ENCODE measurements at places on chromosomes 2 and 18.

- no peak for DNase-seq
These were observed 193.5 kb downstream of the PRKCE start for GRCh38 chr2:45844796-45845457.

DNA sequence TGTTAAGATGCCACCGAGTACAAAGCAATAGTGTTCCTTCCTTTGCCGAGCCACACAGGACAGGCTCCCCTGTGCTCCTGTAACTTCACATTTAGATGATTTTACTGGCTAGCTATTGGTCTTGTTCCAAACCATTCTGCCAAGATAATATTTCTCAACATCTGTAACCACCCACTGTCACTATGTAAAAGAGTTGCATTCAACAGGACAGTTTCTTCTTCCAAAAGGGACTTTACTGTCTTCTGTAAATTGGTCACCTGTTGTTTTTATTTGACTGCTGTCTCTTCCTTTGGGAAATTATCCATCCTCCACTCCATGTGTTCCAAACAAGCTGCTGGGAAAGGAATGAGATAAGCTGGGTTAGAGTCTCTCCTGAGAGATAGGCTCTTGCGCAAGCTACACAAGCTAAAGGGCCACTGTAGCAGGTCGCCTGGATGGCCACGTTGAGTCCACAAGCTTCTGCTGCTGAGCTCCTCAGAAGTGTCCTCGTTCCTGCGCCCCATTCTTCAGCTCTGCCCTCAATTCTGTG lies 14.4 kb upstream of the BZW1 start:
- no peak for DNase-seq

- no peak for DNase-seq
These were observed 1040.9 kb downstream of the CBLN2 start for GRCh38 chr18:71503222-71503621.

GRCh38 chr2:218984239-218985020 lies 554 bp downstream of the FEV start:
- DNase-seq = no peak

DNA sequence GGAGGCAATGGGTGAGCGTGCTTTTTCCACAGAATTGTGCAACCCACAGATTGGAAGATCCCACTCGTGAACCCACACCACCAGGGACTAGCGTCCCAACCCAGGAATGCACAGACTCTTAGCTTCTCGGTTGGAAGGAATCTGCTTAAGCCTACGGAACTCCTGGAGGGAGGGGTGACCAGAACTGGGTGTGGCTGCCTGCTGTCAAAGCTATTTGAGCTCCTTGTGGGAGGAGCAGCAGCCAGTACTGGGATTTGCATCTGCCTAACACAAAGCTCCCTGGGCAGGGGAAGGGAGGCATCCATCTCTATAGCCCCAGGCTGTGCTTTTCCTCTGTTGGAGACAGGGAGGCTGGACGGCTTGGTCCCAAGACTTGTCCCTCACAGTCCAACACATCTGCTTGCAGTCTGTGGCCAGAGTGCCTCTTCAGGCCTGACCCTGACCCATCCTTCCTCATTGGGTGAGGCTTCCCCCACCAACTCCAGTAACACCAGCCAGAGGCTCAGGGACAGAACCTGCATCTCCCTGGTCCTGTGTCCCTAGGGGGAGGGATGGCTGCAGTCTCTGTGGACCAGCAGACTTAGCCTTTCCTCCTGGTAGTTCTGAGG lies 27.9 kb downstream of the HNMT start:
- no peak for DNase-seq

GRCh38 chr2:42829671-42830440 lies 37.5 kb upstream of the HAAO start:
- DNase-seq = no peak

DNA sequence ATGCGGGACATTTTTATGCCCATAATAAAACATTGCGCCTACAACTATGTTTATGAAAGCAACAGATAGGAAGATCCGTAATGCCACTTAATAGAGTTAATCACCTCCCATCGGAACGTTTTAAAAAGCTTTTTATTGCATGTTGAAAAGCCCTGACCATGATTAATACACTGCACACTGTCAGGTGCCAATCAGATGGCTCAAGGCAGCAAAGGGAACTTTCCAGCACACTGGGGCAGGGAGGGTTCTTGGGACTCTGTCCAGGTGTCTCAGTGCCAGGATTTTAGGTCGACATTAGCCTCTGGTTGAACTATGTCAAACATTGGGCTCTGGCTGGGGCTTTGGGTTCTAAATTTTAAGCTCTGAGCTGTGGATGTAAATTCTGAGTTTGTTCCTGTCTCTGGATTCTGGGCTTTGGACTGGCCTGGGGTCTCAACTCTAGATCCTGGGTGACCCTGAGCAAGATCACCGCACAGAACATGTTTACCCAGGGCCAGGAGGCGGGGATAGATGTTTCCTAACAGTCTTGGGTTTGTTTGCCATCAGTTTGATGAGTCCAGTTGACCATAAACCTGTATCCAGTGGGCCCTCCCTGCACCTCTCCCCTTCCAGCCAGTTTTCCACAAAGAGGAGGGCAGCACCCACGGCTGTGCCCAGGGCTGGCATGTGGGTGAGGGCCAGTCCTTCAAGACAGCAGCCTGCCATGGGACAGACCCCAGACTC lies 262.7 kb downstream of the ATAD2B start:
- no peak for DNase-seq

- DNase-seq = no peak
These were observed 25.7 kb downstream of the G6PC2 start for GRCh38 chr2:168926621-168927386.

DNA sequence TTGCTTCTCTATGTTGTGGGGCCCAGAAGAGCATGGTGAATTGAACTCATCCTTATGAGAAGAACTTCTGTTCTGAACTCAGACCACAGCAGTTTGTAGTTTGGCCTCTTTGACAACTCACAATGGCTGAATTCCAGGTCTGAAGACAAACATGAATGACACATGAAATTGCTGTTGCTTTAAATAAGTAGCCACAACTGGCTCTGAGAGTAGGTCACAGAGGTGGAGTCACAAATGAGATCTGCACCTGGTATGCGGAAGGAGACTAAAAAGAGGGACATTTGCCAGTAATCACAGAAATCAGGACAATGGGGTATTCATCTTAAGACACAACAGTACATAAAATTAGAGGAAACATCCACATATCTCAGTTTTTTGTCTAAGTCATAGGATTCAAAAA lies 290.3 kb upstream of the MMADHC start:
- DNase-seq = no peak

DNA sequence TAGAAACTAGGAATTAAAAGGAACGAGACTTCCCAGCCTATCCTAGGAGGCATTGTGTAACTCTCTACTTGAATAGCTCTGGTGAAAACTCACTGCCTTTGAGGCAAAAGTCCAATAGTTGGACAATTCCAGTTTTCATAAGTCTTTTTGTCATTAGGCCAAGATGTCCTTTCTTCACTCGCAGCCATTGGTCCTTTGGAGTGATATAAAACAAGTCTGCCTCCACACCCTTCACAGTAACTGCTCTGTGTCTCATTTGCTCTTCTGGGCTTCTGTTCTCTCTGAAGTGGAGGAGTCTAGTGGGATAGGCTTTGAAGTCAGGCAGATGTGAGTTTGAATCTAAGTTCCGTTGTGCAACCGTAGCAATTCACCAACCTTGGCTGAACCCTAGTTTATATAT lies 28.2 kb downstream of the ANTXR1 start:
- no peak for DNase-seq

- DNase-seq = no peak
These were observed 874.4 kb downstream of the SUCLG1 start for GRCh38 chr2:83584672-83585071.

DNA sequence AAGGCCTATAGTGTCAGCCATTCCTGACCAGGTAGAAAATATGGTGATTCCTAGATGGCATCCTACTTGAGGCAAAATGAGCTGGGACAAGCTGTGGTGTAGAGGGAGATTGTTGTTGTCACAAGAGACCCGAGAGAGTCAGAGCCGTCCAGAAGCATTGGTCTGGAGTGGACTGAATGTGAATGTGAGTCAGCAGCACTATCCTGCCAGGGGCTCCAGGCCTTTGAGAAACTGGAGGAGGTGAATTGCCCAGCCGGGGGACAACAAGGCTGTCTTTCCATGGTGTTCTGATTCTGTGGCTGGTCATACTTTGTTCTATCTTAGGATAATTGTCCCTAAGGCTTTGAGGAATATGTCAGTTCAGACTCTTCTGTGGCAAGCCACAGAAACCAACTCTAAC lies 29.4 kb upstream of the EIF2AK3 start:
- DNase-seq = no peak

- no peak for DNase-seq
These were observed 396.8 kb upstream of the UBE2E3 start for GRCh38 chr2:180583441-180584140.

GRCh38 chr2:209368914-209369313 lies 54.9 kb upstream of the MAP2 start:
- DNase-seq = no peak

DNA sequence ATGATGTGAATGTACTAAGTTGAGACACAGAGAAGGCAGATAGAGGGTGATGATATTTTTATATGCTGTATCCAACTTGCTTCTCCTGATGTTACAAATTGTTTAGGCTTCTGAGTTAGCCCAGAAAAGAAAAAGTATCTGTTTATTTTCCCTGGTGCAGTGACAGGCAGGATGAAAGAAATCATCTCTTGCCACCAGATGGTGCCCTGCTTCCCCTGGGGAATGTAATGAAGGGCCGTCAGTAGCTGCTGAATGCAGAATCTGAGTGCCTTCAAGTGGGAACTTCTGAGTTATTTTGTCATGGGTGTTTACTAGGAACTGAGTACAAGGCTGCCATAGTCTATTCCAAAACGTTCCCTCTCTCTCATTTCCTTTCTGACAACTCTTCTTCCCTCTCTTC lies 525.6 kb downstream of the MBD2 start:
- no peak for DNase-seq

DNA sequence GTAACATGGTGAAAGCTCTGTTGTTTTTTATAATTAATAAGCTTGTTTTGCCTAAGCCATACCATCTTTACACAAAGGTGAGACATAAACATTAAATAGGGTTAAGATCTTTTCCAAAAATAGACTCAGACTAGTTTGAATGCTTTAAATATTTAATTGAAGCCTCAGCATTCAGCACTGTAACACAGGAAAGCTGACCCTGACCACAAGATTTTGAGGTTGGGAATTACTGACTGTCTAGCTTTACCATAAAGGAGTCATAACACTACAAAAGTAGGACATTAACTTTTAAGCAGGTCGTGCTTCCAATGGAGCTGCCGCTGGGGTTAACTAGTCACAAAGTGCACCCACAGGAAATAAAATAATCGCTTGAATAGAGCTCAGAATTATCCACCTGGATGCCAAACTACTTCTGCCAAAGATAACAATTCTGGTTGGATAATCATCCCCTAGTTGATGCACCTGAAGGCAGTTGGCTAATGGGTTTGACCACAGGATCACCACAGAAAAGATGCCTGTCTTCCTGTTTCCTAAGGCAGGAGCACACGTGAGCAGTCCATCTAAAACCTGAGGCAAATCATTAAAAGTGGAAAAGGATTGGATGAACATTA lies 106.2 kb downstream of the COBLL1 start:
- no peak for DNase-seq

GRCh38 chr2:107592280-107592624 lies 234.4 kb upstream of the RGPD4 start:
- peak; percentile 18 for DNase-seq

DNA sequence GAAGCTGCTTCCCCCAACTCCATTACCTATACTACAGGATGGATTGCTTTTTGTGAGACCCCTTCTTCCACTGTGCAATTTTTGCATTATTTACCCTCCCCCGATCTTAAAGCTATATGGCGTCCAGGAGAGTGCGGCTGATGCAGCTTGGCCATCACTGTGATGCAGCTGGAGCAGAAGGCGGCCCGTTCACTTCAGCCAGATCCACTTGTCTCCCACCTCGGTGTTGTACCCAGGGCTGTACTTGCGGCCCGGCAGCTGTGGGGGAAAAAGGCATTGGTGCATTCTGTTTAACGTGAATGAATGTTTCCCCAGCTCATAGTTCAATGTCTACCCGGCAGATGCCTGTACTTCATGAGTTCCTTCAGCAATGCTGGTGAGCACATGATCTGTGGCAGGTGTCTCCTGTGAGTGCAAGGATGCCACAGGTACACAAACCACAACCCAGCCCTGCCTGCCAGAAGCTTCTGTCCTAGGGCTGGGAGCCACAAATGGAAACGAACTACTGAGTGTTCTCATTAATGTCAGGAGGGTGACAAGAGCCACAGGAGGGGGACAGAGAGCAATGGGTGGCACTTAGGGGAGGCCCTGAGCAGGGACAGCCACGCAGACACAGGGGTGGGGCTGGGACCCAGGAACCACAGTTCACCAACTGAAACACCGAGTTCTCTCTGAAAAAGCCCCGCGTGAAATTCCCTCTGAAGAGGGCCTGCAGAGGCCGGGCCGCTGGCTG lies 64.0 kb downstream of the NDUFA10 start:
- DNase-seq = no peak

GRCh38 chr2:161651547-161651946 lies 27.3 kb downstream of the SLC4A10 start:
- no peak for DNase-seq

- DNase-seq = no peak
These were observed 298.8 kb downstream of the ZNF407 start for GRCh38 chr18:74896390-74896991.

DNA sequence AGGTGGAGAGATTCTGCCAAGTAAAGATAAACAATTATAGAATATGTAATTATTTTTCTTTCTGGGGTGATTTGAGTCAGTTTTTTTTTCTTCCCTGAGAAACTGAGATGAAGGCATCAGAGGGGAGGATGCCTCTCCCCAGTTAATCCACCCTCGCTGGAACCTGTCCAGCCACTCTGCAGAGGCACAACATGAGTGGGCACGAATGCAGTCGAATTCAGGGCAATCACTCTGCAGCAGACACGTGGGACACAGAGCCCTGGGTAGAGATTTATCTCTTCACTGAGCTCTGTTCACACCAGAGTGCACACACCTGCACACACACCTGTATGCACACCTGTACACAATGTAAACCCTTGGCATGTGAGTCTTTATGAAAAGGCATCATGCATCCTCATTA lies 154.2 kb downstream of the DCDC2C start:
- DNase-seq = no peak

GRCh38 chr18:5630057-5630899 lies 86.5 kb upstream of the EPB41L3 start:
- peak; percentile 44 for DNase-seq

- no peak for DNase-seq
These were observed 263.4 kb upstream of the MEIS1 start for GRCh38 chr2:66171530-66171929.

GRCh38 chr2:29129586-29130281 lies 14.5 kb downstream of the CLIP4 start:
- no peak for DNase-seq

DNA sequence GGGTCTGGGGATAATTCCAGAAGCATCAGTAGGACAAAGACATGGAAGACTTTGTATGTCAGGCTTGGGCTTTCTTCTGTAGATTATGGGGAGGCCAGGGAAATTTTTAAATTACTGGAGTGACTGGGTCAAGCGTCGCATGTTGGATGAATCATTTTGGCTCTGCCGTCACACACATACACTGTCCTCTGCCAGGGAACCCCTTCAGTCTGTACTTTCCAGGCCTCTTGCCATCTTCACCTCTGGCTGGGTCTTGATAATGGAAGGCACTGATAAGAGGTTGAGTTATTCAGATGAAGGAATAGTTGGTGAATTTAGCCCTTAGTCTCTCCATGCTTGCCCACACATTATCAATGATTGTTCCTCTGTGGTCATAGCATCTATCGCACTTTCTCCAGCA lies 895.1 kb upstream of the CELF4 start:
- DNase-seq = no peak

All from HL-60 (cell line).